BE2C (cell line): ENCODE measurements at places on chromosomes 7 and 10.
A peak's percentile ranks its signal among the peaks of the same experiment; 100 is the strongest.

DNA sequence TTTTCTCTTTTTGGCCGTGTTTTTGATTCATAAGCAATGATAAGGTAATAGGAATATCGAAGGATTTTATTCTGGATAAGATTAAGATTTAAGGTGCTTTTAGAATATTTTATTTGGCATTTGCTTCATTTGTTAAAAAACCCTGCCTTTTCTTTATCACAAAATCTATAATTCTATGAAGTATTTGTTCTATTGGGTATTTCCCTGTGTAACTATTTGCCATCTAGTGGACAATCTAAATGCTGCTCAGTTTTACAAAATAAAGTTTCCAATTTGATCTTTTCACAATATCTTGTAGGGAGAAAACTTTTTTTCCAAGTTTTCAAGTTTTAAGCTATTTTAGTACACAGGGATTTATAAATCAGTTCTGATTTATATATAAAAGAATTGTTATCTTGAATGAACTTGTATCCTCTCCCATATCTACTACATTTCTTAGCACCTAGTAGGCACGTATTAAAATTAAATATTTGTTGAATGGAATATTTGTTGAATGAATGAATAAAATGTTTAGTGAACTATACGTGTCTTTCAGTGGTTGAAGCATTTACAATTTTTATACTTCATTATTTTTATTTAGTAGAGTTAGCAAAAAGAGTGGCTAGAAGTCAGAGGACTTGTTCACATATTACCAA is 26.5 kb downstream of the ANKRD7 start:
- DNase-seq, result no peak

DNA sequence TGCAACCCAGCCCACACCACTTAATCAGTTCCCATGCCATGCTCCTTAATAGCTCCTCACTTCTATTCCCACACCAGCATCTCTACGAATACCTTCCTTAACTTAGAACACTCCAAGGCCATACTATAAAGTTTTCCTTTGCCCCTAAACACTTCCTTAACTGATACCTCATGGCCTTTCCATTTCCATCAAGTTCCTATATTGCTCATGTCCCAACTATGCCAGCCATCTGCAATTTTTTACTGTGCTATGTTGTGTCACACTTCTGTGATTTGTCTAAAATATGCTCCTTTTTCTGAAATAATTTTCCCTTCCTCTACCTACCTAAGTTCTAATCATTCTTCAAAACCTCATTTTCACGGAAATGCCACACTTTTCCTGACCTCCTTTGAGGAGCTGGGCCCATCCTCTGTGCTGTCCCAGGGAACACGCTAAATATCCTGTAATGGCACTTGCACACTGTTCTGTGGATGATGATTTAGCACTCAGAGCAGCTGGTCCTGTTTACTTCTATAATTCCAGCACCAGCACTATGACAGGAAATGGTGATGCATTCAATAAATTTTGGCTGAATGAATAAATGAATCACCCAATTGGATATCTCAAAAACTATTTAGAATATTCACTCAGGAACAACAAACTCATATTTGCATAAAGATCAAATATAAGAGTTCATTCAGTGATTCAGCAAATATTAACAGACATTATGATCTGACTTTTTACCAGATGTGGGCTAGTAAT is 266.5 kb upstream of the HGF start:
- no peak for DNase-seq

GRCh38 chr7:15495170-15495569 is 66.6 kb downstream of the AGMO start:
- DNase-seq, result no peak

DNA sequence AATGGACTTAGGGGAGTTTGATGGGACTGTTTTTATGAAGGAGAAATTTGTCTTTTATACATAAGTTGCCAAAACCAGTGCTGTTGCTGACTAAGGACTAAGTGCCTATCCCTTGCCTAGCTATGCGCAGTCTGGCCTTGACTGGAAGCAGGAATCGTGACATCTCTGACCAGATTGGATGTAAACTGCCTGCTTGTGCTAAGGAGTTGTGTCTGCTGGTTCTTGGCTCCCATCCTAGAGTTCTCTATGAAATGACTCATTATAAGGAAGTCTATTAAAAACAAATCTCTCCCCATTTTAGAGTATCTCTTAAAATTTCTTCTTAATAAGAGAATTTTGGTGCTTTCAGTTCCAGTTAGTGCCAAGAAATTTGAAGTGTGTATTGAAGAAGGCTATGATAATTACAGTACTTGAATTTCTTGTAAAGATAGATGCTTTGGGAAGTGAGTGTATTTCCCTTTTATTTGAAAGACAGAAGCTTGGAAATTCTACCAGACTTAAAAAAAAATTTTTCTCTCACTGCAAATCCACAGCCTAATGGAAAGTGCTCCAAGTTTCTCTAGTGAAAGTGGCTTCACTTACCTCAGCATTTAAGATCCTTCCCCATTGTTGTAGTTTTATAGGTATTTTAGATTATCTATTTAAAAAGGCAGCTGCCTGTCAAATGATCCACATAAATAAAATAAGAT is 77.6 kb downstream of the BICC1 start:
- peak; percentile 16 for DNase-seq

- DNase-seq, result no peak
Measured at GRCh38 chr10:30228417-30229036, 120.6 kb downstream of the MTPAP start.

- no peak for DNase-seq
Measured at GRCh38 chr10:94286901-94287300, 75.8 kb downstream of the NOC3L start.

GRCh38 chr7:126303926-126304325 is 948.8 kb downstream of the GRM8 start:
- DNase-seq, result no peak

GRCh38 chr7:19249281-19249680 is 104.1 kb upstream of the FERD3L start:
- DNase-seq, result no peak

DNA sequence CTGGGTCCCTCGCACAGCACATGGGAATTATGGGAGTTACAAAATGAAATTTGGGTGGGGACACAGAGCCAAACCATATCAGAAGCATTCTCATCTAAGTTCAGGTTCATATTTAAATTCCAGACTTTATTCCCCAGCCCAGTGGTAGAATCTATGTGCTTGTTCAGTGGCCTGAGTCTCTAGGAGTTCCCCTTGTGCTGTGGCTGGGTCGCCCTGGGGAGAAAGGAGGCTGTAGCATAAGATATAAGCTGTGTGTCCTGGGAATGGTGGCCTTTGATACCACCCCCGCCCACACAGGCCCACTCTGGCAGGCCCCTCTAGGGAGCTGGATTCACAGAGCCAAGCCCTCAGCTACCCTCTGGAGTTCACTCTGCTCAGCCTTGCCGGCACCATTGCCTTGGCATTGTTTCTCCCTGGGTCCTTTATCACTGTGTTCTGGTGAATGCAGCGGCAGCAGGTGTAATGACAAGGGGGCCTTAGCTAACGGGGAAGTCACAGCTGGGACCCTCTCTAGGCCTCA is 64.2 kb downstream of the MINDY4 start:
- DNase-seq, result no peak

DNA sequence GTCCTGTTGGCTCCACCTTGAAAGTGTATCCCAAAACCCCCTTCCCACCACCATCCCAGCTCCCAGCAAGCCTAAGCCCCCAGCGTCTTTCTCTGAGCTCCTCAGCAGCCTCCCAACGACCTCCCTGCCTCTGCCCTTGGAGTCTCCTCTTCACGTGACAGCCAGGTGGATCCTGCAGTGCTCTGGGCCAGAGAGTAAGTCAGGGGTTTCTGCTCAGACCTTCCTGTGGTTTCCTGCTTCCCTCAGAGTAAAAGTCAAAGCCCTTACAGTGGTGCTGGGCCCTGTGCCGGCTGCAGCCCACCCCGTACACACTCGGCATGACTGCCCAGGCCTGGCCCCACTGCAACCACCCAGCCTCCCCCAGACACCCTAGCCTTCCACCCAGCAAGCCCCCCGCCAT is 51.9 kb downstream of the OAT start:
- DNase-seq, result no peak

DNA sequence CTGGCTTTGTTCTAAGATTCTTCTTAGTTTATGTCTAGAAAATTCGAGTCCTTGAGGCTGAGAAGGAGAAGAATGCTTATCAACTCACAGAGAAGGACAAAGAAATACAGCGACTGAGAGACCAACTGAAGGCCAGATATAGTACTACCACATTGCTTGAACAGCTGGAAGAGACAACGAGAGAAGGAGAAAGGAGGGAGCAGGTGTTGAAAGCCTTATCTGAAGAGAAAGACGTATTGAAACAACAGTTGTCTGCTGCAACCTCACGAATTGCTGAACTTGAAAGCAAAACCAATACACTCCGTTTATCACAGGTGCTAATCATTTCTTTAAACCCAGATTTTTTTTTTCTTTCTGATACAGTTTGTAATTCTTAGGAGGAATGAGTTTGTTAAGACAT is 6.7 kb downstream of the CEP55 start:
- no peak for DNase-seq

DNA sequence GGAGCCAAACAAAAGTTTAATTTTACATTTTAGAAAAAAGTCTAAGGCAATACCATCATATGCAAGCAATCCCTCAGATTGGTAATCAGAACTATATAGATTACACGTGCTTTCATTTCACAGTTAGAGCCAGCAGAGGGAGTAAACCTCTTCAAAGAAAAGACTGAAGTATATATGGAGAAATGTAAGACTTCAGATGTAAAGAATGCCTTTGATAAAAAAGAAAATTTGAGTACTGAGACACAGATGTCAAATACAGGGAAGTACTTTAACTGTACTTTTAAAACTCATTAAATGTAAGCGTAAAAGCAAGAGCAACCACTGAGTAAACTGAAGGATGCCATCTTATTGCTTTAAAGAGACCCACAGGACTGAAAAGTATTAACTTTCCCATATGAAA is 101.4 kb upstream of the FAM133B start:
- peak; percentile 26 for DNase-seq

DNA sequence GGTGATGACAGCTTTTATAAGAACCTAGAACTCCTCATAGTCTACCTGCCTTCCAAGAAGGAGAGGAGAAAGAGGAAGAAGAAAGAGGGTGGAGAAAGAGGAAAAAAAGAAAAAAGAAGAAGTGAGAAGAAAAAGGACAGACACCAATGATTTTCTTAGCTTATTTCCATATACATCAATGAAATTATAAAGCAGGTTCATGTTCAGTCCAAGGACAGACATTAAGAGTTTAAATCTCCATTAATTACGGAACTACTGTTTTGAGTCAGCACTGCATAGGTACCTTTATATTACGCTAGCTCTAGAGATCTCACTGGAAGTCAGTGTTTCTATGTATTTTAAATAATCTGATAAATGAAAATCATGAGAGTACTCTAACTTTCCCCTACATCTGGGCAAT is 309.0 kb upstream of the HGF start:
- no peak for DNase-seq

DNA sequence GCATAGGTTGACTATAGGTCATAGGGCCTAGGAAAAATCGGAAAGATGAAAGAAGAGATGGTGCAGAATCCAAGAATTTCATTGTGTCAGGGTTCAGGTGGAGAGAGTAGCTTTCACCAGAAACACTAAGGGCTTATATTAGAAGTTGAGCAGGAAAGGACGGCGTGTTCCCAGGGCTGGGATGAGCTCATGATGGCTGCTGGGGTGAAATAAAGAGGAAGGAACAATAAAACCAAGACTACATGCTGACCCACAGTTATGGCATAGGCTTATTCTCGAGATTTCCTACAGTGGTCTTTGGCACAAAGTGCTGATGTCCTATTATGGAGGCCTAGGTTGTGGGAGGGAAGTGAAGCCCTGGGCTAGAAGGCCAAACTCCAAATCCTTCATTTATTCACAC is 195.8 kb downstream of the PTEN start:
- no peak for DNase-seq

DNA sequence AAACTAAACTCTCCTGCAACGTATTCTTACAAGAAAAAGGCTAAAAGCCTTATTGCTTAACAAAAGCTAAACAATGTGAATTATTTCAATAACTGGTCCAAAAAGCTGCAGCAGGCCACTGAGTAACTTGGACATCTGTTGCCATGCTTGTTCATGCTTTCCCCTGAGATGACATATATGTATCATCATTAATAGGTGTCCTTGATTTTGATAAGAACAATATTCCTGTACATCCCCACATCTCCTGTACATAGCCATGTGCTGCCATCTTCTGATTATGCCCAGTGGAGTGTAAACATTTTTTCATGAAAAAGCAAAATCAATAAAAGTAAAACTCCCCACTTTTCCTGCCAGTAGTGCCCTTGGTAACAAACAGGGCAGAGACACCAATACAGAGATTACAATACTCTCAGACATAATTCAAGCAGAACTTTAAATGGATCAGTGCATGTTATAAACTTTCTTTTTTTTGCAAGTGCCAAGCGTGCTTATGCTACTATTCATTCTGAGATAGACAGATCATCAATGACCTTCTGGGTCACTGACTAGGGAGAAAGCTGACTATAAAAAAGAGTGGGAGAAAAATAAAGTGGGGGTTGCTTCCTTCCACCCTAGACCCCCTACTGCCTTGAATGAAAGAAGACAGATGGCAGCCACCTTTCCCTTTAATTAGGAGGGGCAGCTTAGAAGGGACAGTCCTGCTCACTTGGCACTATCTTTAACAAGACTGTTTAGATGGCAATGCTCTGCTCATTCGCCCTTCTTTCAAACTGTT is 205.5 kb upstream of the KLF14 start:
- no peak for DNase-seq

- DNase-seq, result peak; percentile 47
Measured at GRCh38 chr10:124092860-124093773, at the start of gene CHST15. TSS of gene CHST15 (minus strand) at chr10:124093598. CDS start at chr10:124046212, 47,386 bp downstream.
